Stimulated activated CD4-positive, alpha-beta T cell treated with anti-CD3 and anti-CD28 coated beads, Interleukin-1b, Interleukin-23, amount 100 ng/mL, for 4 hours (primary cell): ENCODE measurements at places on chromosomes 1 and 21.

DNA sequence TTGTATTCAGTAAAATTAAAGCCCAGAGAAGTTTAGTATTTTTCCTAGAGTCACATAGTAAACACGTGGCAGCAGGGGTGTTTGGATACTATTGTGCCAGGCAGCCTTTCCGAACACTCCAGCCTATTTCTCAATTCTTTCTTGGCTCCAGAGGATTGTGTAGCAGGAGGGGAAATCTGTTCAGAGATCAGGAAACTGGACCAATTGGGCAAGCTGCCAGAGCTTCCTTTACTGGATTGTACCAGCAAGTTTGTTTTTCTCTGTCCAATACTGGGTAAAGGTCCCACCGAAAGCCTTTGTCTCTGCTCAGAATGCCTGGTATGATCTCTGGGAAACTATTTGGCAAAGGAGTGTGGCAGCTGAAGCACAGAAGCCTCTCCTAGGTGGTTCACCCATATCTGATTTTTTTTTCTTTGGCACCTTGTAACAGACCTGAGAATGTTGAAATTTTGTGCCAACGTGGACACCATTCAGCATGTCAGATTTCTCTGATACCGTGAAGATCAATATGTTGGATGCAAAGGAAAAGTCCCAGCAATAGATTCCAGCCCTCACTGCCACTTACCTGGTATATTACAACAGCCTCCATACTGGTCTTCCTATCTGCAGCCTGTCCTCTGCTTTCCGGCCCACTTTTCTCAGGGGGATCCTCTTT, 126.2 kb downstream of the FGGY start:
- DNase-seq: no peak

DNA sequence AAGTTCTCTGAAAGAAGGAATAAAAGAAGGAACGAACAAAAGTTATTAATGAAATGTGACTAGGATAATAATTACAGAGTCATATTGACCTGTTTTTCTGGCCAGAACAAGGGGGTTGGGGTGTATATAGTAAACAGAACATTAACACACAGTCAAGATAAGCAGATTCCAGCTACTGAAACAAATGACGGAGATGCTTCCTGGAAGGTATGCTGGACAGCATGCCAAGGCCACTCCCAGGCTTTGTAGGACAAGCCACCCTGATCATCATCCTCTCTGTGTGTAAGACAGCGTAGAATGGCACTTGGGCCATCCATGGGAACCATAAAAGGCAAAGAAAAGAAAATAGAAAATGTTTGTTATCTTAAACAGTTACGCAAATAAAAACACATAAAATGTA, 120.7 kb downstream of the TGFBR3 start:
- no peak for DNase-seq

- DNase-seq: no peak
These were observed 126.0 kb upstream of the KCNJ6 start for GRCh38 chr21:38042246-38042645.

DNA sequence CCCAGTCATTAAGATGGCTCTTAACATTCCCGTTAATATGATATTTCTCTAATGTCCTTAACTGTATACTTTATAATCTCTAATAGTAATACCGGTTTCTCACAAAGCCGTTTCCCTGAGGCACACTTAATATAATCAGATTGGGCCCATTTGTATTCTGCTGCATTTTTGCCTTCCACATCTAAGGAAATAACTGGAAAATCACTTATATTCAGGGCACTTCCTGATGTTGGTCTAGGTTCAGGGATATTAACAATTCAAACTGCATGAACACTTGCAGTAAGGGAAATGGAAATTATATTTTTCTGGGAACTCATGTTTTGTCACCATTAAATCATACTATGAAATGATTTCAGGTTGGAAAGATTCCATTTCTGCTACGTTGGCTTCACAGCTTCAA, 119.8 kb downstream of the TPR start:
- no peak for DNase-seq

- DNase-seq: no peak
These were observed 24.3 kb upstream of the SLC35D1 start for GRCh38 chr1:67078291-67078690.
